ENCODE measurements at places on chromosomes 3 and 15. TPM values are rescaled to one million over a fixed set of nuclear protein-coding genes. Genes with fewer than 3 reads are reported as not detected.

- H3K36me3 ChIP-seq, result peaks cover 14% of the 10 kb centered on the region
- no peaks in the 10 kb centered on the region for H3K27me3 ChIP-seq
- H3K27ac ChIP-seq, result no peak overlapping the region
- no peak overlapping the region for H3K4me3 ChIP-seq
- peaks cover 45% of the 10 kb centered on the region for H3K4me1 ChIP-seq
Measured at GRCh38 chr3:186788482-186789370, 5.3 kb downstream of the EIF4A2 start.

GPR149 gene
- not detected for total RNA-seq

SLC6A11 gene
- not detected for total RNA-seq

BTLA gene
- total RNA-seq, result not detected

SLC22A13 gene
- not detected for total RNA-seq

GHSR gene
- total RNA-seq, result not detected

- DNase-seq, result no peak
- no peaks in the 10 kb centered on the region for H3K27me3 ChIP-seq
- no peaks in the 10 kb centered on the region for H3K4me1 ChIP-seq
- H3K27ac ChIP-seq, result no peak overlapping the region
- no peaks in the 10 kb centered on the region for H3K36me3 ChIP-seq
Measured at GRCh38 chr15:56053046-56053400, 59.6 kb upstream of the NEDD4 start.

- no peaks in the 10 kb centered on the region for H3K27me3 ChIP-seq
- DNase-seq, result no peak
- H3K36me3 ChIP-seq, result no peaks in the 10 kb centered on the region
- H3K4me3 ChIP-seq, result no peak overlapping the region
Measured at GRCh38 chr15:78179906-78180305, 30.7 kb downstream of the IDH3A start.

- no peaks in the 10 kb centered on the region for H3K27me3 ChIP-seq
- H3K27ac ChIP-seq, result no peak overlapping the region
- DNase-seq, result no peak
Measured at GRCh38 chr15:25741256-25741580, 121.9 kb downstream of the ATP10A start.

UBAP1L gene
- total RNA-seq, result 4.6 TPM

ISLR2 gene
- not detected for total RNA-seq

GOLGA6A gene
- total RNA-seq, result not detected

GRCh38 chr15:70432924-70433495 lies 330.3 kb downstream of the UACA start:
- no peak for DNase-seq
- no peaks in the 10 kb centered on the region for H3K36me3 ChIP-seq
- no peaks in the 10 kb centered on the region for H3K27me3 ChIP-seq
- peaks cover 9% of the 10 kb centered on the region for H3K4me1 ChIP-seq
- no peak overlapping the region for H3K4me3 ChIP-seq

DNA sequence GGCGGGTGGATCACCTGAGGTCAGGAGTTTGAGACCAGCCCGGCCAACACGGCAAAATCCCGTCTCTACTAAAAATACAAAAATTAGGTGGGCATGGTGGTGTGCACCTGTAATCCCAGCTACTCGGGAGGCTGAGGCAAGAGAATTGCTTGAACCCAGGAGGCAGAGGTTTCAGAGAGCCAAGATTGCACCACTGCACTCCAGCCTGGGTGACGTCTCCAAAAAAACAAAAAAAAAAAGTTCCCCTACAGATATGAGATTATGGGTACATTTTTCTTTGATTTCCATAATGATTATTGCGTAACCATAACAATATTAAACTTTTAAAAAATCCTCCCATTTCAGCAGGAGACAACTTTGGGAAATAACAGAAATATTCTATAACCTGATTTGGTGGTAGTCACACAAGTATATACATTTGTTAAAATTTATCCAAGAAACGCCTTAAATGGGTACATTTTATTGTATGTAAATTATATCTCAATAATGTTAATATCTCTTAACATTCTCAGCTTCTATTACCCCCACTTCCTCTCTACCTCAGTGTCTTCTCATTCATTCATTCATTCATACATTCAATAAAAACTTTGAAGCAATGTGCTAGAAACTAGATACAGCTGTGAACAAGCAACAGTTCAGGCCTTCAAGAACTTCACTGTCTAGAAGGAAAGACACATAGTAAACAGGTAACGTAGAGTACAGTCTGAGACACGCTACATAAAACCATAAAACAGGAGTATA lies 6.6 kb downstream of the UBR1 start:
- no peaks in the 10 kb centered on the region for H3K36me3 ChIP-seq
- DNase-seq, result no peak
- H3K27ac ChIP-seq, result no peak overlapping the region
- H3K4me3 ChIP-seq, result no peak overlapping the region

GRCh38 chr3:112561484-112561733 lies 353 bp downstream of the ATG3 start:
- H3K36me3 ChIP-seq, result no peaks in the 10 kb centered on the region
- peak overlapping the region; percentile 85 for H3K27ac ChIP-seq
- no peaks in the 10 kb centered on the region for H3K27me3 ChIP-seq
- H3K4me3 ChIP-seq, result peak overlapping the region; percentile 85

- no peak within 1 kb of the TSS for H3K4me3 ChIP-seq
- no peaks in the 10 kb centered on the region for H3K4me1 ChIP-seq
- no peaks in the 10 kb centered on the region for H3K36me3 ChIP-seq
- no peaks in the 10 kb centered on the region for H3K27me3 ChIP-seq
Measured at GRCh38 chr3:159839561-159840379, 148.9 kb upstream of the IL12A start.

COL6A5 gene
- total RNA-seq, result not detected

GRCh38 chr3:169390271-169390670 lies 273.2 kb downstream of the MECOM start:
- H3K27ac ChIP-seq, result peak overlapping the region; percentile 83
- peaks cover 42% of the 10 kb centered on the region for H3K4me1 ChIP-seq
- no peak overlapping the region for H3K4me3 ChIP-seq
- no peak for DNase-seq

GOLGA6L10 gene
- 10.2 TPM for total RNA-seq

- no peak for DNase-seq
- no peak overlapping the region for H3K27ac ChIP-seq
- H3K4me1 ChIP-seq, result no peaks in the 10 kb centered on the region
Measured at GRCh38 chr3:103937094-103937493, 1429.6 kb upstream of the ALCAM start.

GRCh38 chr15:71780115-71780976 lies 30.0 kb upstream of the NR2E3 start:
- H3K4me1 ChIP-seq, result peaks cover 10% of the 10 kb centered on the region
- peak; percentile 47 for DNase-seq
- no peaks in the 10 kb centered on the region for H3K36me3 ChIP-seq
- H3K27ac ChIP-seq, result peak overlapping the region; percentile 14

DNA sequence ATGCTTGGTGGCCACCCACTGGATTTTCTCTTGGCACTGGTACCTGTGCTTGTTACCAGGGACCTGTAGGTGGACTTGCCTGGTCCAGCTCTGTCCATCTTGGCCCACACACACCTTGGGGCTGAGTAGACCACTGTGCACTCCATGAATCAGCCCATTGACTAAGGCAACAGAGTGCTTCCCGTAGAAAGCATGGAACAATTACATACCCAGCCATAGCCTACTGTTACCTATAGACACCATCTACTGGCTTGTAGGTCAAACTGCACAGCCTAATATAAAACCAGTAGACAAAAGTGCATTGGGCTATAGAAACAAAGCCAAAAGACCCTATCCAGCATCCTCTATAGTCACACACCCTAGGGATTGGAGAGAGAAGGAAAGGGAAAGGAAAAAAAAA lies 378.9 kb downstream of the OTOL1 start:
- no peak overlapping the region for H3K27ac ChIP-seq
- H3K27me3 ChIP-seq, result no peaks in the 10 kb centered on the region
- no peaks in the 10 kb centered on the region for H3K4me1 ChIP-seq
- DNase-seq, result no peak

GRCh38 chr15:75203017-75203907 lies 1.6 kb downstream of the C15orf39 start:
- peak; percentile 20 for DNase-seq
- no peaks in the 10 kb centered on the region for H3K36me3 ChIP-seq
- H3K27me3 ChIP-seq, result no peaks in the 10 kb centered on the region
- peak overlapping the region; percentile 95 for H3K27ac ChIP-seq
- peak overlapping the region; percentile 92 for H3K4me3 ChIP-seq
- H3K4me1 ChIP-seq, result peaks cover 43% of the 10 kb centered on the region

All from body of pancreas (tissue), 4 donors.